ENCODE measurements at places on chromosomes 13 and 19. TPM values are rescaled to one million over a fixed set of nuclear protein-coding genes. Genes with fewer than 3 reads are reported as not detected.

GRCh38 chr13:42497798-42498197 is 76.2 kb upstream of the TNFSF11 start:
- no peaks in the 10 kb centered on the region for H3K36me3 ChIP-seq
- no peak overlapping the region for H3K27ac ChIP-seq
- H3K27me3 ChIP-seq = no peaks in the 10 kb centered on the region
- no peaks in the 10 kb centered on the region for H3K4me1 ChIP-seq

- peak overlapping the region; percentile 64 for H3K27ac ChIP-seq
- no peaks in the 10 kb centered on the region for H3K27me3 ChIP-seq
- peaks cover 12% of the 10 kb centered on the region for H3K4me1 ChIP-seq
- no peaks in the 10 kb centered on the region for H3K36me3 ChIP-seq
- peak; percentile 84 for DNase-seq
Measured at GRCh38 chr19:8240274-8241229, 31.4 kb downstream of the CERS4 start.

DNA sequence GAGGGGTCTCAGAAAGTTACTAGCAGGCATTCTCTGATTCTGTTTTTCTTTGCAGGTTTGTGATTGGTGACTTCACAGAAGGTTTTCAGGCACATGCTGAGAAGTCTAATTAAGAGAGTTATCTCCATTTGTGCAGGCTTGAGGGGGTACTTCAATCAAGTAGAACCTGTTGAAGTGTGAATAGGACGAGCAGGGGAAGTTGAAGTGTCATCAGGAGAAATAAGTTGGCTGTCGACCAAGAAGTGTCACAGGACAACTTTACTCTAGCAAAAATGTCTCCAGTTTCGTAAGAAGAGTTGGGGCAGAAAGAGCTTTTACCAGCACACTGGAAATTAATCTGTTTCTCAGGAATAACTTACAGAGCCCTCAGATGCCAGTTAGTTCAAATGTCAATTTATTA is 576.5 kb upstream of the SLITRK5 start:
- H3K27me3 ChIP-seq = no peaks in the 10 kb centered on the region
- no peak overlapping the region for H3K27ac ChIP-seq
- no peak for DNase-seq
- no peaks in the 10 kb centered on the region for H3K36me3 ChIP-seq
- no peak overlapping the region for H3K4me3 ChIP-seq
- no peaks in the 10 kb centered on the region for H3K4me1 ChIP-seq

- no peak overlapping the region for H3K27ac ChIP-seq
- H3K4me1 ChIP-seq = no peaks in the 10 kb centered on the region
- no peak overlapping the region for H3K4me3 ChIP-seq
- DNase-seq = no peak
Measured at GRCh38 chr13:21050288-21051197, 10.8 kb downstream of the LATS2 start.

Gene ADM5
- 0.68 TPM for total RNA-seq

All from prostate gland (tissue), 2 donors.